Activated CD8-positive, alpha-beta memory T cell treated with anti-CD3 and anti-CD28 coated beads, Interleukin-2, amount 10 ng/mL, durations not matched to agents 7 days and 5 days (primary cell): ENCODE measurements at places on chromosomes 2 and 18. TPM values are rescaled to one million over a fixed set of nuclear protein-coding genes. Genes with fewer than 3 reads are reported as not detected.

- no peak for DNase-seq
- H3K27me3 ChIP-seq = no peaks in the 10 kb centered on the region
- no peaks in the 10 kb centered on the region for H3K36me3 ChIP-seq
- H3K27ac ChIP-seq = no peak overlapping the region
Measured at GRCh38 chr2:225824748-225825449, 425.4 kb downstream of the NYAP2 start.

- H3K27ac ChIP-seq = no peak overlapping the region
- H3K4me3 ChIP-seq = no peak overlapping the region
- DNase-seq = no peak
- H3K36me3 ChIP-seq = peaks cover 53% of the 10 kb centered on the region
Measured at GRCh38 chr18:24094561-24094960, 44.3 kb upstream of the CABYR start.

Gene GALNT14
- not detected for total RNA-seq

Gene ZNF236
- 22.9 TPM for total RNA-seq

DNA sequence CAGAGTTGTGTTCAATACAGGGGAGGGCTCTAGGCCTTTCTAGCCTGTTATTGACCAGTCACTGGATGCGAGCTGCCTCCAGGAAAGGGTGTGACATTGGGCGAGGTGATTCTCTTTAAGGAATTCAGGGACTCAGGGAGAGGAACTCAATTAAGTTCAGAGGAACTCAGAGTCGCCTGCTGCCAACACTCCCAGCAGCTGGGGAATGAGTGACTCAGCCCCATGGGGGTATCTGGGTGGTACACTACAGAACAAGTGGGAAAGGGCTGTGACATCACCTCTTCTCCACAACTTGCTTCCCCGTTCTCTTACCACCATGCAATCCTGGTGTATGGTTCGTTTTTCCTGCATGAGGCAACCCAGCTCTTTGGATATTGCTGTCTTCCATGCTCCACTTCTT lies 50.4 kb upstream of the CYRIA start:
- no peak overlapping the region for H3K27ac ChIP-seq
- no peak for DNase-seq
- H3K4me3 ChIP-seq = no peak overlapping the region
- no peaks in the 10 kb centered on the region for H3K4me1 ChIP-seq
- H3K36me3 ChIP-seq = no peaks in the 10 kb centered on the region

Gene HOXD13
- not detected for total RNA-seq

DNA sequence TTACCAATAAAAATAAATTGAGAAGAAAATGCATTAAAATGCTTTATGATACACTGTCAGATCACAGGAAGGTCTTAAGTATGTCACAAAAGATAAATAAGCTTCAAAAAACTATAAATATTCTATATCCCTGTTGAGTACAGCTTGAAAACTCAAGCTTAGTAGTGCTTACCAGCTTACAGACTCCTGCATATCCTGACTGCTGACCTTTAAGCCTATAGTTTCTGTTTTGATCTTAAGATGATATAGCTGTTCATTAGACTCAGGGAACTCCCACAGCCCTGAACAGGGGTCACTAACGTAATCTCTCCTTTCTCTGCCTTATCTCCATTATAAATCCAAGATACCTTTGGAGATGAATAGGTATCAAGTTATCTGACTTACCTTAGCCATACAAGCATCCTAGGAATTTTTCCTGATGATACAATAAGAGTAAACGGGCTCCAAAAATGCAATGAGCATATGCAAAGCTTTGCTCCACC lies 93.7 kb upstream of the RBBP8 start:
- H3K4me1 ChIP-seq = no peaks in the 10 kb centered on the region
- DNase-seq = no peak
- no peak overlapping the region for H3K27ac ChIP-seq
- H3K27me3 ChIP-seq = peaks cover 28% of the 10 kb centered on the region
- H3K4me3 ChIP-seq = no peak overlapping the region
- no peaks in the 10 kb centered on the region for H3K36me3 ChIP-seq
